ENCODE measurements at places on chromosomes 2 and 18. TPM values are rescaled to one million over a fixed set of nuclear protein-coding genes. Genes with fewer than 3 reads are reported as not detected.

The TMEFF2 gene
- 0.12 TPM for total RNA-seq

The UGT1A5 gene
- not detected for total RNA-seq

The NCOA1 gene
- total RNA-seq, result 10.9 TPM

The MGAT5 gene
- total RNA-seq, result 84.1 TPM

The TCF7L1 gene
- total RNA-seq, result 13.2 TPM

The WDR33 gene
- total RNA-seq, result 52.5 TPM

The RPRD1A gene
- 50.7 TPM for total RNA-seq

The SLC30A3 gene
- total RNA-seq, result 16.7 TPM

The PLEKHB2 gene
- 56.9 TPM for total RNA-seq

The NIFK gene
- 59.7 TPM for total RNA-seq

The CFAP53 gene
- 0.18 TPM for total RNA-seq

The CABLES1 gene
- total RNA-seq, result 71.1 TPM

The DSEL gene
- 4.5 TPM for total RNA-seq

The SCN1A gene
- not detected for total RNA-seq

The C1GALT1C1L gene
- total RNA-seq, result 0.74 TPM

The EMILIN1 gene
- total RNA-seq, result 16.6 TPM

The TGFA gene
- 0.12 TPM for total RNA-seq

The RAD51AP2 gene
- total RNA-seq, result not detected

The TSHZ1 gene
- 11.4 TPM for total RNA-seq

The MROH2A gene
- total RNA-seq, result not detected

The CDKL4 gene
- total RNA-seq, result 1.2 TPM

The ANKRD12 gene
- 25.4 TPM for total RNA-seq

The CNGA3 gene
- not detected for total RNA-seq

The PLEKHH2 gene
- total RNA-seq, result 1.1 TPM

The MC4R gene
- not detected for total RNA-seq

The CCBE1 gene
- not detected for total RNA-seq

The MOCOS gene
- total RNA-seq, result 0.85 TPM

The RAX gene
- total RNA-seq, result not detected

The FRZB gene
- 0.09 TPM for total RNA-seq

The SAG gene
- not detected for total RNA-seq

The GCG gene
- total RNA-seq, result not detected

The FOXD4L1 gene
- 0.18 TPM for total RNA-seq

The ABCB11 gene
- 0.44 TPM for total RNA-seq

The SERPINB2 gene
- total RNA-seq, result 0.24 TPM

The REEP1 gene
- total RNA-seq, result 0.53 TPM

The ODC1 gene
- total RNA-seq, result 109 TPM

The VIL1 gene
- total RNA-seq, result not detected

The DRC1 gene
- total RNA-seq, result 0.21 TPM

The ASB18 gene
- not detected for total RNA-seq

The ARHGEF4 gene
- not detected for total RNA-seq

The DNAJC5G gene
- 0.77 TPM for total RNA-seq

The ASB3 gene
- total RNA-seq, result 20.5 TPM

The ABCG8 gene
- total RNA-seq, result not detected

The IGFBP2 gene
- 229 TPM for total RNA-seq

The ALKAL2 gene
- total RNA-seq, result not detected

The TRIB2 gene
- 20.5 TPM for total RNA-seq

The MRPL53 gene
- total RNA-seq, result 70.4 TPM

The POTEI gene
- 0.16 TPM for total RNA-seq

The SCN9A gene
- 1.8 TPM for total RNA-seq

The RNASEH1 gene
- total RNA-seq, result 30.8 TPM

The FBXO15 gene
- not detected for total RNA-seq

The NUP35 gene
- 22.1 TPM for total RNA-seq

The DNER gene
- total RNA-seq, result not detected

The DNAH7 gene
- 0.05 TPM for total RNA-seq

The SP110 gene
- total RNA-seq, result 11.6 TPM

The ABHD1 gene
- not detected for total RNA-seq

The FHOD3 gene
- 0.58 TPM for total RNA-seq

The ERICH2 gene
- not detected for total RNA-seq

The E2F6 gene
- total RNA-seq, result 15.7 TPM
